ENCODE measurements at places on chromosomes 11 and 22.

GRCh38 chr11:66745356-66746235 lies 16.6 kb upstream of the SPTBN2 start:
- DNase-seq: peak; percentile 76

DNA sequence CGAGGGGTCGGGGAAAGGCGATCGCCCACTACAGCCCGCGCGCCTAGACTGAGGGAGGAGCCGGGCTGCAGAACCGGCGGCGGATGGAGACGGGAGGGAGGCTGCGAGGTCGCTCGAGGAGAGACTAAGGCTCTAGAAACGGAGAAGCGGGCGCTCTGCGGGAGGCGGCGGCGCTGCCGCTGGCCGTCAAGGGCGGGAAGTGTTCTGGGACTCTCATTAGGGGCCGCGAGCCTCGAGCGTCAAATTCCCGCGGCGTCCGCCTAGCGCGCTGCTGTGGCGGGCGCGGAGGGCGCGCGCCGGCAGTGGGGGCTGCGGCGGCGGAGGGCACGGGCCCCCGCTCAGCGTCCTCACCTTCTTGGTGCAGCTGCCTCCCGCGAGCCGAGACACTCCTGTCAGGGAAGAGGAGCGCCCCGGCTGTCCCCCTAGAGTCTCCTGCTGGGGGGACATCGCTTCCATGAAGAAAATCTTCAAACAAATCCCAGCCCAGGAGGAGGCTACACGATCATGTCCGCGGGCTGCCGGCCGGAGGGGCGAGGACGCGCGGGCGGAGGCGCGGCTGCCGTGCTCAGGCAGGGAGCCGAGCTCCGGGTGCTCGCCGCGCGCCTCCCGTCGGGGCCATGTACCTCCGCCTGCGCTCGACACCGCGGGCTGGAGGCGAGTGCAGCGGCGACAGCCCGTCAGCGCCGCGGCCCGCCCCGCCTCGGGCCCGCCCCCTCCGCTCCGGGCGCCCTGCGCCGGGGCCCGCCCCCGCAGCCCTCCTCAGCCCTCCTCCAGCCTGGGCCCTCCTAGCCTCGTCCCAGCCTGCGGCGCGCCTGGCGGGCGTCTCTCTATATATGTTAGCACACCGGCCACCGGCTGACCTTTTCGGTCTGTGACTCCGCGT lies at the start of gene ARHGAP20:
Gene ARHGAP20 (minus strand): TSS at position 662 of the 883 bp plus-strand sequence. CDS start 206 bp downstream, at position 456.
- peak; percentile 78 for DNase-seq

- DNase-seq: no peak
Measured at GRCh38 chr11:34975482-34975881, 59.1 kb downstream of the PDHX start.

DNA sequence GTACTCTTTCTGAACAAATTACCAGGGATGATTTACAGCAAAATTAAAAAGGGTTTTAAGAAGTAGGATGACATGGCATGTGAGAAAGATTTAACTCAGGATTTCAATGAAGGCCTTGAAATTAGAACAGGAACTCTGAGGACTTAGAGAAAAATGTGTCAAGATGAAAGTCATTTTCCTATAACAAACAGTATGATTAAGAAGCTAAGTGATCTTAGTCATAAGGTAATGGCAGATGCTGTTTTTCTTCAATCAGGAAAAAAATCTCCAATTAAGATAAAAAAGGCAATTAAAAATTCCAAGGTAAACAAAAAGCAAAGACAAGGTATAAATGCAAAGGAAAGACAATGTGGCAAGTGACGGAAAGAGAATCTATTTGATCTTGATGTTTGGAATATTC lies 73.5 kb downstream of the GAB2 start:
- no peak for DNase-seq

DNA sequence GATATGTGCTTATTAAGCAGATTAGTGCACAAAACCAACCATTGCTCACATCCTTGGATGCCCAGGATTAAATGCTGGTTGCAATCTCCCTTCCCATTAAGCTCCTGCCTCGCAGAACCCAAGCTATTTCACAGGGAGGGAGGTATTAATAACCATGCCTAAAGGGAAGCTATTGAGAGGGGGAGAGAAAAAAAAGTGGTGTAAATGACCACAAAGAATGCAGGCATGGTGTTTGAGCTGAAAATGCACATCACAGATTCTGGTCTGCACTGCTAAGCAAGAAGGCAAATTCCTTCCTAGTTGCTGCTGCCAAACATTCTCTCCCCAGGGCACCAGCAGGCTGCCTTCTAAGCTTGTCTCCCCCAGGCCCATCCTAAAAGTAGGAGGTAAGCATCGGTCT lies 92.0 kb upstream of the ISX start:
- no peak for DNase-seq

DNA sequence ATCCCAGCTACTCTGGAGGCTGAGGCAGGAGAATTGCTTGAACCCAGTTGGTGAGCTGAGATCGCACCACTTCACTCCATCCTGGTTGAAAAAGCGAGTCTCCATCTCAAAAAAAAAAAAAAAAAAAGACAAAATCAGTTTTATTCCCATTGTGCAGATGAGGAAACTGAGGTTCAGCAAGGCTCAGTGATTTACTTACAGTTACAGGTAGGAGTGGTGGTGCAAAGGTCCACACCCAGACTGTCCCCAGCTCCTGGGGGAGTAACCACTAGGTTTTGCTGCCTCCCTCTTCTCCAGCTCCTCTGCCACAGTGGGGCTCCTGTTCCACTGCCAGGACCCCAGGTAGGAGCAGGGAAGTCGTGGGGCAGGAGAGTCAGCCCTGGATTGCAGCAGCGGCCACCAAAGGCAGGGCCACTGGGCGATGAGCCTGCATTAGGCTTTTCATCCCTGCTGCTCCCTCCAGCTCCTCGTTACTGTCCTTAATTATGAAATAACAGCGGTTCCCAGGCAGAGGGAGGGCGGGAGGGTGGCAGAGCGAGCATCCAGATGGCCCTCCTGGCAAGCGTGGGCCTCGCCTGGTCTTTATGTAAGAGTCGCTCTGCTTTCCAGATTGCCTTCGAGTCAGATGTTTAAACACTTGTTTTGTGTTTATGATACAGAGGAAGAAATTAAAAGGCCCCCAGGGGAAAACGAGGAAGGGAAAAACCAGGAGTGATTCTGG lies 15.5 kb upstream of the RASD2 start:
- no peak for DNase-seq

- no peak for DNase-seq
Measured at GRCh38 chr22:35368386-35368785, 12.5 kb upstream of the HMOX1 start.

DNA sequence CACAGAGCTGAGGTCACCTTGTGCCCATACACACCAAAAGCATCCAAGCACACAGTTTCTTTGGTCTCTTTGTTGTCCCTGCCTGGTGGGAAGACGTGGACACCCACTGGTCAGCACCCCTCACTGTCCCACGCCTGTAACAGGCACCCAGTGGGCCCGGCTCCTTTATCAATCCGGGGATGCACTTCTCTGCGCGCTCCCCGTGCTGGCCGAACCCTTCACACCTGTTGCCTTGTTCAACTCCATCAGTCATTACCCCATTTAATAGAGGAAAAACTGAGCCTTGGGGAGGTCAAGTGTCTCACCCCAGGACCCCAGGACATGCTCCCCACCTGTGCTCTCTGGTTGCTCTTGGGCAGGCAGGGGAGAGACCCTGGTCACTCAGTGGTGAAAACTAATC lies 49.7 kb upstream of the FGF3 start:
- no peak for DNase-seq

- DNase-seq: peak; percentile 74
Measured at GRCh38 chr22:26589367-26589844, 526 bp downstream of the TPST2 start.

GRCh38 chr11:18969720-18970119 lies 30.5 kb upstream of the MRGPRX1 start:
- DNase-seq: no peak

DNA sequence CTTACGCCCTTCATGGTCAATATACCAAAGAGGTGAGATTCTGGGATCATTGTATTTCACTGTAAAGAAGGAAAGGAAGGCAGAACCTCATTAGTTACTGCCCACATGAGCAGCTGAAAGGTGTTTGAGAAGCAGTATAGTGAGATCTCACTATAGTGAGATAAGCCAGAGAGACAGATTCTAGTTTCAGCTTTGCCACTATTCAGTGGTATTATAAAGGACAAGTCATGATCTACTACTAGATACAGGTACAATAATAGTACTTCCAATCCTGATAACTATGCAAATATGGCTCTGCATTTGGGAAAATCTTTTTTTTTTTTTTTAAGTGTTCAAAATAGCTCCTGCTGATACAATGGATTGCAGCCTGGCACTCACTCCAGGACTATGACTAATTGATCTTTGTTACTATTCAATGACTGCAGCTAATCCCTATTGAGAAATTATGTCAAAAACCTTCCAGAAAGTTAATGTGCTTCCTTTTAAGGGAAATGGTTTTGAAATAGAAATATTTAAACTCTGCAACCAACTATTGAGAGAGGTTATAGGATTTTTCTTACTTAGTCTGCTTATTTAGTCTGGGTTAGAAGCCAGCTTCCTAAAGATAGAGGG lies 8.3 kb upstream of the DLAT start:
- no peak for DNase-seq

- no peak for DNase-seq
Measured at GRCh38 chr22:46131151-46131587, 19.2 kb upstream of the PPARA start.

DNA sequence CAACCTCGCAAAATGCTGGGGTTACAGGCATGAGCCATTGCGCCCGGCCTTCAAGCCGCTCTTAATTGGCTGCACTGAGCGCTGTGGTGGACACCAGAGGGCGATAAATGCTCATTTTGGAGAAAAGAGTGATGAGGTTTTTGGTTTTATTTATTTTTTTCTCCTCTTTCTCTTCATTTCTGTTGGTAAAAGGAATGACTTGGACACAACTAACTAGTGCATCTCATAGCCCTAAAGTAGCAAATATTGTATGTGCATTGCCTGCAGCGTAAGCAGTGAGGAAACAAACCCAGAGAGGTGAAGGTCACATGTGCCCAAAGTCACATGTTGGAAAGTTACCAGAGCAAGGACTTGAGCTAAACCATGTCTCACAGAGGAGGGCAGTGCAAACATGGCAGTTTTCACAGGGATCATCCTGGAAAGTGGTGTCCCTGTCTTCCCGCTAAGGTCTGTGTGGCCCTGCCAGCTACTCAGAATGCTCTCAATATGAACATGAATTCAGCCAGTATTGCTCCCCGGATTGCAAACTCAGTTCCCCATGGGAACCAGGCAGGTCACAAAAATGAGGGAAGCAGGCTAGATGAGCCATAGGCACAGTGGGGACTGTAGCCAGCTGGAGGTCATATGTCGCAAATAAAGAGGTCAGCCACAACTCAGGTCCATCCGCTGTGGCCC lies 8.6 kb upstream of the CD82 start:
- DNase-seq: peak; percentile 74

- DNase-seq: no peak
Measured at GRCh38 chr22:28894334-28894733, 11.0 kb downstream of the ZNRF3 start.

- no peak for DNase-seq
Measured at GRCh38 chr22:50068096-50068495, 10.0 kb upstream of the TTLL8 start.

DNA sequence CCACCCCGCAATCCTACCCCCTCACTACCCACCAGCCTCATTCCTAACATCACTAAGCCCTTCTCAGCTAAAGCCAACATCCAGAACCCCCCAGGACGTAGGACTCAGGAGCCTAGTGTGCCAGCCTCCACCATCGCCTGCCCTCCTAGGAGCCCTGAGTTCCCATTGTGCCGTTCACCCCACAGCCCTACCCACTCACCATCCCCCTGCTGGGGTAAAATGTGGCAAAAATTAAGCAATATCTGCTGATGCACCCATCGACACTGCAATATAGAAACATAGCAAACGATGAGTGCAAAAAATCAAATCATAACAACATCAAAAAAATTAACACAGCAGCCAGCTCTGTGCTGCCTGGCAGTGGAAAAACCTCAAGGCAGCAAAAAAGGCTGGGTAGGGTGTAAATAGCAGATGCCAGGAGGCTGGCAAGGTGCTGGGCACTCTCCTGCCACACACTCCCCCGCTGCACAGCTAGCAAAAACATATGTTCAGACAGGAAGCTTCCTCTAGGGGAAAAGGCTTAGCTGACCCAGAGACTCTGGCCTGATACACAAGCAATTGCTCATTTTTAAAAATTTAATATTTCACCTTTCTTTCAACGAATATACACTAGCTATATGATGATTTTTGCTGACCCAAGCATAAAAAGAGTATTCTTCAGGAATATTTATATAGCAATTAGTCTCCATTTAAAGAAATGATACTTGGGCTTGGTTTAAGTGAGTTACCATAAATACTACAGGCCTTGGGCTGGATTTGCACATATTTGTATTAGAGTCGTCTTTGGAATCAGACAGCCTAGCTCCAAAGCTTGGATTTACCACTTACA lies 33.8 kb downstream of the PRDM10 start:
- no peak for DNase-seq
